ENCODE measurements at places on chromosomes 3 and 15. TPM values are rescaled to one million over a fixed set of nuclear protein-coding genes. Genes with fewer than 3 reads are reported as not detected.

GRCh38 chr3:195226445-195226844 is 44.5 kb downstream of the XXYLT1 start:
- no peak for DNase-seq
- no peak overlapping the region for H3K4me3 ChIP-seq
- H3K27me3 ChIP-seq, result no peaks in the 10 kb centered on the region
- peak overlapping the region; percentile 40 for H3K27ac ChIP-seq
- H3K4me1 ChIP-seq, result peaks cover 23% of the 10 kb centered on the region

The TRAT1 gene
- 15.2 TPM for total RNA-seq

The DPP8 gene
- 30.8 TPM for total RNA-seq

DNA sequence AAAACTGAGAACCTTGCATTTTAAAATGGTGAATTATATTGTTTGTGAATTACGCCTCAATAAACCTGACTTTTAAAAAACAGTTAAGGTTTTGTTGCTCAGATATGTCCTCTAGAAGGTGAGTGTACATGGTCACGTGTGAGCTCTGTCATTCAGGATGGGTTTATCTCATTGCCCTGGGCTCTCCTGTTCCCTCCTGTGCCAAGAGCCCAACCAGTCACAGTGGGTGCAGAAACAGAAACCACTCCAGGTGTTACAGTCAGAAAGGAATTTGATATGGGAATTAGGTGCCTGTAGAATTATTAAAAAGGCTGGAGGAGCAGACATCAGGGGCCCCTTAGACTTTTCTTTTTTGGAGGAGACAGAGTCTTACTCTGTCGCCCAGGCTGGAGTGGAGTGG is 196.4 kb downstream of the STT3B start:
- no peaks in the 10 kb centered on the region for H3K4me1 ChIP-seq
- no peak overlapping the region for H3K27ac ChIP-seq
- no peaks in the 10 kb centered on the region for H3K36me3 ChIP-seq
- H3K27me3 ChIP-seq, result peaks cover 7% of the 10 kb centered on the region
- DNase-seq, result no peak

DNA sequence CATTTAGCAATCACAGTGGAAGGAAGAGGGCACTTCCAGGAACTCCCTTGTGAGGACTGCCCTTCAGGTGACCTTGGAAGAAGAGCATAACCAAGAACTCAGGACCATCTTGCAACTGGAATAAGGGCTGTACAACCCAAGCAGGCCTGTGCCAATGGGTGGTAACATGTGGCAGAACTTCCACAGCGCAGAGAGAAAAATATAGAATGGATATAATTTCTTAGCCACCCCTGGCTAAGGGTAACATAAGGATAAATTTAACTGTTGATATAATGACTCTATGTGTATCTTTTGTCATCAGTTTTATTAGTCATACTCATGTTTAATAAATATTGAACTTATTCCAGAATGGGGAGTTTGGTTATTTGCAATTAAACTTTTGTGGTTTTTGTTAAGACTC is 13.4 kb upstream of the MFSD1 start:
- H3K27ac ChIP-seq, result no peak overlapping the region
- no peaks in the 10 kb centered on the region for H3K36me3 ChIP-seq
- H3K4me3 ChIP-seq, result no peak overlapping the region
- H3K27me3 ChIP-seq, result no peaks in the 10 kb centered on the region

DNA sequence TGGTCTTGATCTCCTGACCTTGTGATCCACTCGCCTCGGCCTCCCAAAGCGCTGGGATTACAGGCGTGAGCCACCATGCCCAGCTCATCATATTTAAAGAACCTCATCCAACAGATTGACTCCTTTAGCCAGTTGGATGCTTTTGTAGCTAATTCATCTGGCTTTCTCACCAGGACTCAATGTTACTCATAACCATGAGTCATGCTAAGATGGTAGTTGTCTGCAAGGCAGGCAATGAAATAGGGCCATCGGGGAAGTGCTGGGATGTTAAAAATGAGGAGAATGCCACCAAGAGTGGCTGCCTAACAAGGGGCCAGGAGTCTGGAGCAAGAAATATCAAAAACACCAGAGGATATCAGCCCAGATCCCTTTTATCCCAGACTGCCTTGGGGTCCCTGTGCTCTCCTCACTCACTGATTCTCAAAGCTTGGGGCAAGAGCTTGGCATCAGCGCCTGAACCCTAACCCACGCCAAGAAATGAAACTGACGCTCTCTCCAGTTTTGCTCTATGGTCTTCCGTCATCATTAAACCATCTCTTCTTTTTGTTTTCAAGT is 7.4 kb upstream of the PCOLCE2 start:
- no peak overlapping the region for H3K27ac ChIP-seq
- no peaks in the 10 kb centered on the region for H3K36me3 ChIP-seq
- DNase-seq, result no peak
- no peaks in the 10 kb centered on the region for H3K4me1 ChIP-seq
- no peak overlapping the region for H3K4me3 ChIP-seq

GRCh38 chr15:101539930-101540329 is 50.4 kb upstream of the PCSK6 start:
- no peaks in the 10 kb centered on the region for H3K36me3 ChIP-seq
- H3K4me1 ChIP-seq, result no peaks in the 10 kb centered on the region
- peaks cover 12% of the 10 kb centered on the region for H3K27me3 ChIP-seq

DNA sequence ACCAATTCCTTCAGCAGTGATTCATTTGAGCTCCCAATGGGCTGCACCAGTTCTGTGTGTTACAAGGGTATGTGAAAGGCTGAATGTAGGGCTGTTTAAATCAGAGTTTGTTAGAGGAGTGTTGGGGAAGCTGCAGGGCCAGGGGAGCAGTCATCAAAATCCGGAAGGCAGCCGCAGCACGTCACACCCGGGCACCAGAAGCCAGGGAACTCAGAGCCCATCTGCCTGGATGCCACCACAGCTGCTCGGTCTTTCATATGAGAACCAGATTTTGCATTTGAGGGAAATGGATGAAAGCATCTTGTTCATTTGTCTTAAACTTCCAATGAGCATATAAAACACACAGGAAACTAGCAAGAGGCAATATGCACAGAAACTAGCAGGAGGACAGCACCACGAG is 24.2 kb upstream of the NEO1 start:
- H3K4me3 ChIP-seq, result no peak overlapping the region
- DNase-seq, result no peak
- H3K27ac ChIP-seq, result no peak overlapping the region
- H3K4me1 ChIP-seq, result no peaks in the 10 kb centered on the region
- peaks cover 31% of the 10 kb centered on the region for H3K27me3 ChIP-seq

The TIMP4 gene
- total RNA-seq, result not detected

- no peaks in the 10 kb centered on the region for H3K27me3 ChIP-seq
- no peak for DNase-seq
- H3K27ac ChIP-seq, result no peak overlapping the region
- no peak overlapping the region for H3K4me3 ChIP-seq
- H3K4me1 ChIP-seq, result peaks cover 14% of the 10 kb centered on the region
These were observed 34.5 kb upstream of the MAP3K13 start for GRCh38 chr3:185328324-185329004.
